ENCODE measurements at places on chromosomes 7 and 10.
A peak's percentile ranks its signal among the peaks of the same experiment; 100 is the strongest.

- DNase-seq = peak; percentile 67
Measured at GRCh38 chr10:62048919-62049623, 147.6 kb downstream of the ARID5B start.

GRCh38 chr7:138374119-138374693 lies 85.9 kb upstream of the TRIM24 start:
- DNase-seq = no peak

DNA sequence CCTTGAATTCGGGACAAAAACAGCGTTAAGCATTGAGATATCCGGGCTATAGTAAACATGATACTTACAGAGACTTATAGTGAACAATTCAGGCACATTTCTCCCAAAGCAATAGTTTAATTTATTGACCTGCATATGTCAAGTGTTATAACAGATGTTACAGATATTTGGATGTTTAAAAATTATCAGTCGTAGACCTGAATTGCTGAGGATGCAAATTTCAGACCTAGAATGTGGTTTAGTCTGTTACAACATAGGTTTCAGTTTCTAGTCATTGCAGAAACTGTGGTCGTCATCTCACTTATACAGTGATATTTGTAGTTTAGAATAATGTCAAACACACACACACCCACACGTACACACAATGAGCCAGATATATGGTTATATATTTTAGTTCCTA lies 85.2 kb downstream of the VTI1A start:
- DNase-seq = no peak

DNA sequence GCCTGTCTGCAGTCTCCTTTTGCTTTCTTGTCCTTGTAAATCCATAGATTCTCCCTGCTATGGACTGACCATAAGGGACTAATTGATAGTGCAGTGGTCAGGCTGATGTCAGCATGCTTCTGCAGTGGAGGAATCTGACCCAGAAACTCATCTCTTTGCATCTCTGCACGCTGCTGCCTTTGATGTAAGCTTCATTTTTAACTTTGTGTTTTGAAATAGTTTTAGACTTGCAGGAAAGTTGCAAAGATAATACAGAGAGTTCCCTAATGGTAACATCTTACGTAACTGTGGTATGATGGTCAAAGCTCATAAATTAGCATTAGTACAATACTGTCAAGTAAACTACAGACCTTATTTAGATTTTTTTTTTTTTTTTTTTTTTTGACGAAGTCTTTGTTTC lies 89.6 kb downstream of the GALNT17 start:
- no peak for DNase-seq

DNA sequence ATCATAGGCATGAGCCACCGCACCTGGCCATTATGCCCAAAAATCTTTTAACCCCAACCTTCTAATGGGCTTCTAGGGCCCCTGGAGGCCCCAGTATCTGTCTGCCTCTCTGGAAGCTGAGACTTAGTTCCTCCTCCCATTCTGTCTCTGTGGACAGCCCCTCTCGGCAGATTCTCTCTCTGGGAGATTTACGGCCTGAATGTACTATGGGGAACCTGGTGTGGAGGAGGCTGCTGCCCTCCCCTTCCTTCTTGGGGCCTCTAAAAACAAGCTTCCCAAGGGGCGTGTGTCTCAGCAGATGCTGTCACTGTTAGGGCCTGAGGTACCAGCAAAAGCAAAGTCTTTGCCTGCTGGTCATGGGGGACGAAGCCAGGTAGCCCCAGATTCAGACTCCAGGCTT lies 35.8 kb upstream of the PRKAR1B start:
- DNase-seq = no peak

- DNase-seq = peak; percentile 9
Measured at GRCh38 chr10:50310560-50311174, 59.4 kb upstream of the ASAH2 start.

DNA sequence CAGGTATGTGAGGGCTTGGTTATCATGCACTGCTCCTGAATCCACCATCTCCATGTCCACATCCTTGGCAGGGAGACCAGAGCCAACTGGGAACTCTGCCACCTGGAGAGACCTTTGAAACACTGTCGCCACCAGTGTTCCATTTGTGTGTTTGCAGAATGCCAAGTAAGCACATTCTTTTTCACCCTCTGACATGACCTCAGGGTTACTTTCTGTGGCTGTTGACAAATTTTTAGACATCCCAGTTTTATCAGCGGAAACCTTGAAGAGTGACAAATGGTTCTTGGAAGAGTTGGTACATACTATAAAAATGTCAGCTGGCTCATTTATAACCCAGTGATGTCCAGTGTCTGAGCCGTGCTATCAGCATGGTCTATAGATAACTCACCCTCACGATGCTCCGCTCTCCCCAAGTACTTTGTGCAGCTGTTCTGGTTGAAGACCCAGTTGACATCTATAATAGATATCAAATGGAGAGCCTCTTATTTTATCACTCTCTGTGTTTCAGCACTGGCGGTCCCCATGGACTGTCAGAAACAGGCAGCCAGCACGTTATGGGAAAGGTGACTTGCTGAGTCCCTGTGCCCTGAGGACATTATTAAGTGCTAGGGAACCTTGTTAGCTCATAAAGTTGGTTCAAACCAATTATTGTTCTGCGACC lies 563.1 kb upstream of the GALNT17 start:
- no peak for DNase-seq

GRCh38 chr7:120802751-120803150 lies 55.2 kb downstream of the TSPAN12 start:
- DNase-seq = no peak

GRCh38 chr7:131026297-131027000 lies 292.4 kb upstream of the KLF14 start:
- no peak for DNase-seq

DNA sequence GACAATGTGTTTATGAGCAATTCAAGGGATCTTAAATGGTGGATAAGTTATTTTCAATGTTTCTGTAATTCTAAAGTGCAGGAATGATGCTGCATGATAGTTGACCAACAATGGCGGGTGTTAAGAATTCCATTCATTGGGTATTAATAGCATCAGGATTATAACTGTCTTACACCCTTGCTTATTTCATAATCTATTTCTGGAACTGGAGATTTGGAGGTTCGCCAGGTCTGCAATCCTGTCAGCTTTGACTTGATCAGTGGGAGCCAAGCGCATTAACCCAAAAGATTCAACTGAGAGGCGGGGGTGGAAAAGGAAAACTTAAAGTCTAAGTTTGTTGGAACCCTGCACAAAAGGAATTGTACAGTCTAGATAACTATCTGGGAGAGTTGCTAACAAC lies 114.9 kb upstream of the ZEB1 start:
- no peak for DNase-seq

DNA sequence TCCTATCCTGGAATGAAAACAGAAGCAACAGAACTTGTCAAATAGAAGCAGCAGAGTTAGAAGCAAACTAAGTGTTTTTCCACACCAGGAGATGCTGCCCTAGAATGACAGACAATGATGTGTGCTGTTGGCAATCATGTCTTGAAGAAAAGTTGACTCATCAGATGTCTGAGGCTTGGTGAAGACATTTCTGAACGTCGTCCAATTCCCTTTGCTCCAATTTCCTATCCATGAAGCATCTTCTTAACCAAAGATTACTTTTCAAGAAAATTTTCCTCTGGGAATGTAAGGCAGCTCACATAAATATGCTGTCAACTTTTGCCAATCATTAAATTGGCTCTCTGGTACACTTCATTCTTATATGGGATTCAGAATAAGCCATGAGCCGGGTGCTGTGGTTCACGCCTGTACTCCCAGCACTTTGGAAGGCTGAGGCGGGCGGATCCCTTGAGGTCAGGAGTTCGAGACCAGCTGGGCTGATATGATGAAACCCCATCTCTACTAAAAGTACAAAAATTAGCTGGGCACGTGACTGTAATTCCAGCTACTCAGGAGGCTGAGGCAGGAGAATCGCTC lies 34.6 kb downstream of the MALSU1 start:
- DNase-seq = no peak

DNA sequence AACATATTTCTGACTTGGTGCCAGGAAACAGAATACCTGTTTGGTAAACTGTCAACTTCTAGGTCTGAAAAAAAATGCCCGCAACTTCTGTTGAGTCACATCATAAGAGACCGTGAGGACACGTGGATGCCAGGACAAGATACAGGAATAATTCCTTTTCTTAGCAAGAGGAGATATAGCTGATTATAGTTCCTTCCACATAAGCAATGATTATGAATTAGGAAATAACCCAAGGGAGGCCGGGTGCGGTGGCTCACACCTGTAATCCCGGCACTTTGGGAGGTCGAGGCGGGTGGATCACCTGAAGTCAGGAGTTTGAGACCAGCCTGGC lies 75.2 kb downstream of the CDC123 start:
- DNase-seq = no peak

DNA sequence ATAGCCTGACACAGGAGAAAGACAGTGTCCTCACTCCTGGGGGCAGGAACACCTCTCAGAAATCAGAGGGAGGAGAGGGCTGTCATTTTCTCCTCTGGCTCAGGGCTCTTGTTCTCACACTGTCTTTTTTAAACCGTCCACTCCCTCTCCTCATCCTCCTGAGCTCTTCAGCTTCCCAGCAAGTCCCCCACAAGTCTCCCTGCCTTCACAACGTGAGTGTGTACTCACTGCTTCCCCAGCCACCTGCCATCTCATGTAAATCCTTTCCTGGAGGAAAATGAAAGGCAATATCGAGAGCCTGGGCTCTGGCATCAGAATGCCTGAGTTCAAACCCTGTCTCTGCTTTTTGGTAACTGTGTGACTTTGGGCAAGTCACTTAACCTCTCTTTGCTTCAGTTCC lies 5.7 kb downstream of the LLCFC1 start:
- DNase-seq = no peak

GRCh38 chr10:121069061-121069850 lies 218.1 kb downstream of the WDR11 start:
- no peak for DNase-seq

DNA sequence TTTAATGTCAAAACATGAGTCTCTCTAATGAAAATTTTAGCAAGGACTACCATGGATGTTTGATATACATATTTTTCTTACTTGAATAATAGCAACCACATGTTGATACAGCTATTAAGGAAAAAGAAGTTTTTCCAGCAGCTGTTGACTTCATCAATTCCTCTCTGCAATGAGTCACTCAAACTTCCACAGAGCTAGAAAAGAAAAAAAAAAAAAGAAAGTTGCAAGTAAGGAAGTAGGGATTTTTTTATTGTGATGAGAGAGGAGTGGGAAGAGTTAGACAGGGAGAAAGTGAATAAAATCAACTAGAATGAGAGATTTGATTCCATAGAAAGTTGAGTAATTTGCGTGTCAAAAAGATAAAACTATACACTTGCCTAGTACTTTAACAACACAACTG lies 46.2 kb downstream of the CAV1 start:
- no peak for DNase-seq

DNA sequence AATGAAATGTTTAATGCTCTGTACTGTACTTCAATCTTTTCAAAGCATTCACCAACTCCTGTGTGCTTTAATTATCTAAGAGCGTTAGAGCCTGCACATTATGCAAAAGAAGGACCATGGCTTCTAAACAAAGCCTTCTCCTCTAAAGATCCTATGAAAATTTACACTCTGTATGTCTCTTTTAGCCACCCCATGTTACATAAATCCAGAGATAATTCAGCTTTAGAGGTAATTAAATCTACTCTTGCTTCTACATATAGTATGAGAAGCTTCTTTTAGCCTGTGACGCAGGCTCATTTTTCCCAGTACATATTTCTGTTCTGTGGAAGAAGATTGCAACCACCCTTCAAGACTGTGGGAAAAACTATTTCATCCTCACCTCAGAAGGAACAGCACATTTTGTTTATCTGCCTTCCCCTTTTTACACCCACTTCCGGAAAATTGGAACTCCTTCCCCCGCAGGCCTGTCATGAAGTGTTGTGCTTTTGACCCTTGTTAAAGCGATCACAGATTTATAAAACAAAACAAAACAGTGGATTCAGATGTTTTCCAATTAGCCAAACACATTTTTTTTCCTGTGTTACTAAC lies 8.1 kb upstream of the TAS2R16 start:
- no peak for DNase-seq

GRCh38 chr7:83468251-83468739 lies 180.6 kb downstream of the SEMA3E start:
- DNase-seq = no peak

Data from stimulated activated CD4-positive, alpha-beta T cell treated with anti-CD3 and anti-CD28 coated beads, Interleukin-12 subunit alpha, Interleukin-12 subunit beta, amount 100 ng/mL, for 4 hours (primary cell).